ENCODE measurements at places on chromosomes 13 and 19.

- no peak for DNase-seq
Measured at GRCh38 chr13:42384265-42384664, 112.3 kb downstream of the AKAP11 start.

DNA sequence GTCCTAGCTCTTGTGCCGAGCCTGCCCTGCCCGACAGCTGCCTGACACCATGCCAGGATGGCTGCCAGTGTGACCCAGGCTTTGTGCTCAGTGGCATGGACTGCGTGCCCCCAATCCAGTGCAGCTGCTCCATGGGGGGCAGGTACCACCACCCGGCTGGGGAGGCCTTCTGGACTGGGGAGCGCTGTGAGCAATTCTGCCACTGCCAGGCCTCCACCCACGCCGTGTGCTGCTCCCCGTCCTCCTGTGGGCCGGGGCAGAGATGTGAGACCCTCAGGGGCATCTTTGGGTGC lies 9.4 kb upstream of the FXYD3 start:
- no peak for DNase-seq

GRCh38 chr19:31783592-31783991 lies 434.4 kb upstream of the TSHZ3 start:
- no peak for DNase-seq

GRCh38 chr13:111491659-111492058 lies 171.2 kb downstream of the TEX29 start:
- DNase-seq: no peak

GRCh38 chr13:33642374-33643065 lies 175.4 kb upstream of the RFC3 start:
- DNase-seq: no peak

All from stimulated activated CD4-positive, alpha-beta T cell treated with anti-CD3 and anti-CD28 coated beads, Interleukin-12 subunit alpha, Interleukin-12 subunit beta, amount 100 ng/mL, for 24 hours (primary cell).